Activated T-cell treated with anti-CD3 and anti-CD28 coated beads, Interleukin-2, amount 50 U/mL, for 72 hours (primary cell): ENCODE measurements at places on chromosomes 13 and 19.
A peak's percentile ranks its signal among the peaks of the same experiment; 100 is the strongest.

DNA sequence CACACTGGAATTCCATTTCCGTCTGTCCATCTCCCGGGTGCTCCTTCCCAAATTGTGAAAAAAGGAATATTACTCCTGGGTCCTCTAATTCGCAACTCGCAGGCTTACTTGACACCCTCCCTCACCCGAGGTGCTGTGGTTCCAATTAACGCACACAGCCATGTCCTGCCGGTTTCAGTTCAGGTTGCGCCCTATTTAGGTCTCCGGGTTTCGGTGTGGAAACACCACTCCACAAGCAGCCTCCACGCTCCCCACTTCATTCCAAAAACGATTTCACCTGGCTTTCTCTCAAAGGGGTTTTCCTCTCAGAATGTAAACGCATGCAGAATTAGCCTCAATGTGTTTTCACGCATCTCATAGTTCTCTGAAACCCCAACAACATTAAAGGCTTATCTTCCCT is 37.9 kb downstream of the NAXD start:
- DNase-seq = no peak
- no peaks in the 10 kb centered on the region for H3K27me3 ChIP-seq
- peaks cover 21% of the 10 kb centered on the region for H3K36me3 ChIP-seq
- no peak overlapping the region for H3K27ac ChIP-seq

GRCh38 chr19:31066385-31066784 is 282.9 kb downstream of the TSHZ3 start:
- peaks cover 5% of the 10 kb centered on the region for H3K27me3 ChIP-seq
- no peaks in the 10 kb centered on the region for H3K4me1 ChIP-seq
- H3K27ac ChIP-seq = no peak overlapping the region
- no peaks in the 10 kb centered on the region for H3K36me3 ChIP-seq

- H3K4me3 ChIP-seq = no peak overlapping the region
- no peak for DNase-seq
- H3K4me1 ChIP-seq = no peaks in the 10 kb centered on the region
- H3K36me3 ChIP-seq = no peaks in the 10 kb centered on the region
- no peaks in the 10 kb centered on the region for H3K27me3 ChIP-seq
- no peak overlapping the region for H3K27ac ChIP-seq
These were observed 606.0 kb downstream of the EFNB2 start for GRCh38 chr13:105929505-105929904.

DNA sequence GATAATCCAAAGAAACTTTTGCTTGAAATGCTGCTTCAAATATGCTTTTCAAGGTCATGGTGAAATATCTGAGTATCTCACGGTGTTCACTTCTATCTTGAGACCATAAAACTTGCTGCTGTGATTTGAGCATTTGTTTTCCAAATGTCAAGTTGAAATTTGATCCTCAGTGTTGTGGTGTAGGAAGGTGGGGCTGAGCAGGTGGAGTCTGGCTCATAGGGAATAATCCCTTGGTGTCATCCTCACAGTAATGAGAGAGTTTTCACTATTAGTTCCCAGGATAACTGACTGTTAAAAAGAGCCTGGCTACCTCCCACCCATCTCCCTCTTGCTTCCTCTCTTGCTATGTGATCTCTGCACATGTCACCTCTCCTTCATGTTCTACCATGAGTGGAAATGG is 858.0 kb upstream of the SLITRK5 start:
- H3K27ac ChIP-seq = no peak overlapping the region
- H3K27me3 ChIP-seq = no peaks in the 10 kb centered on the region
- H3K36me3 ChIP-seq = no peaks in the 10 kb centered on the region
- H3K4me3 ChIP-seq = no peak overlapping the region
- H3K4me1 ChIP-seq = no peaks in the 10 kb centered on the region
- no peak for DNase-seq

- H3K4me1 ChIP-seq = peaks cover 10% of the 10 kb centered on the region
- no peak overlapping the region for H3K27ac ChIP-seq
- H3K27me3 ChIP-seq = no peaks in the 10 kb centered on the region
These were observed 13.8 kb downstream of the DNASE2 start for GRCh38 chr19:12867120-12868099.

DNA sequence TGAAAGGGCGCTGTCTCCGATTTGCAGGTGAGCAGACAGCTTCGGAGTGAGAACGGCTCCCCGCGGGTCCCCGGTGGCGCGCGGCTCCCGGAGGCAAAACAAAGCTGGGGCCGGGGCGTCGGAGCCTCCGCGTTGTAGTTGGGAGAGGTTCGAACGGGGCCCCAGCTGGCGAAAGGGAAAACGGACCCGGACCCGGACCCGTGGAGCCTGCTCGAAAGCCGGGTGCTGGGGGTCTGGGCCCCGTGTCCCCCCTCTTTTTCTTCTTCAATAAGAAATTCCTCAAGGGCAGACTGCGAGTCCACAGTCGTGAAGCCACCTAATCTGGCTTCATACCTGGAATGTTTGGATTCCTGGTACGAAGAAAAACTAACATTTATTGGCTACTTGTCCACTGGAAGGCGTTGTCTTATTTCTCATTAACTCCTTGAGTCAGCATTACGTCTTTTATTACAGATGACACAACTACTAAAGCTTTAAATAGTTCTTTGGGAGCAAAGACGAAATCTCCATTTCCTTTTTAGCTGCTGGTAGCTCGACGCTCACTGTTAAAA is 632 bp upstream of the MTIF3 start:
- peak overlapping the region; percentile 99 for H3K27ac ChIP-seq
- H3K36me3 ChIP-seq = peaks cover 9% of the 10 kb centered on the region
- H3K4me1 ChIP-seq = peaks cover 61% of the 10 kb centered on the region
- H3K27me3 ChIP-seq = no peaks in the 10 kb centered on the region
- peak overlapping the region; percentile 96 for H3K4me3 ChIP-seq
- peak; percentile 25 for DNase-seq

DNA sequence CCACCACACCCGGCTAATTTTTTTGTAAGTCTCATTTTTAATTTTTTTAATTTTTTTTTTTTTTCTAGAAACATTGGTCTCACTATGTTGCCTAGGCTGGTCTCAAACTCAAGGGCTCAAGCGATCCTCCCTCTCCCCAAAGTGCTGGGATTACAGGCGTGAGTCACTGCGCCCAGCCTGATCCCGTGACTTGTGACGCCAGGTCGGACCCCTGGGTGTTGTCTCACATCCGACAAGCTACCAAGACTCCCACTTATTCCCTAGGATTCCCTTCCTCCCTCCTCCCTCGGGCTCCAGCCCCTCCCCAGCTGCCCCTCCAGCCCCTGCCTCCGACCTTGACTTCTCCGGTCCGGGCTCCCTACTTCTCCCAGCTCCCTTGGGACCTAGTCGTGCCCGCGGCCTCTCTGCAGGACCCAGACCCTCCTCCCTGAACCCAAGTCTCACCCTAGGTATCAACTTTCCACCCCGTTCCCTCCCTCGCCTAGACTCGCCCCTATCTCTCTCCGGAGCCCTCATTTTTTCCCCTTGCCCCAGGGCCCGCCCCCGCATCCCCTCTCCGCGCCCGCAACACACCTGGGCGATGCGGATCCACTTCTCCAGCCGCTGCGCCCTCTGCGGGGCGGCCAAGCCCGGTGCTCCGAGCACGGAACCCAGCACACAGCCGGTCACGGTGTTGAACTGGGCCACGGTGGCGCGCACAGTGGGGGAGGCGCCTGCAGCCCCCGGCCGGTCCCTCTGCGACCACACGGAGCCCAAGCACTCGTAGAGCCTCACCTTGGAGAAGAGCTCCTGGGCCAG is 13.1 kb downstream of the RGL3 start:
- H3K4me3 ChIP-seq = no peak overlapping the region
- H3K27me3 ChIP-seq = peaks cover 8% of the 10 kb centered on the region
- peak; percentile 41 for DNase-seq
- H3K27ac ChIP-seq = no peak overlapping the region
- H3K36me3 ChIP-seq = no peaks in the 10 kb centered on the region

- no peaks in the 10 kb centered on the region for H3K36me3 ChIP-seq
- H3K27me3 ChIP-seq = no peaks in the 10 kb centered on the region
- no peak overlapping the region for H3K27ac ChIP-seq
- DNase-seq = no peak
These were observed 90.2 kb downstream of the ATP11A start for GRCh38 chr13:112779856-112780604.

DNA sequence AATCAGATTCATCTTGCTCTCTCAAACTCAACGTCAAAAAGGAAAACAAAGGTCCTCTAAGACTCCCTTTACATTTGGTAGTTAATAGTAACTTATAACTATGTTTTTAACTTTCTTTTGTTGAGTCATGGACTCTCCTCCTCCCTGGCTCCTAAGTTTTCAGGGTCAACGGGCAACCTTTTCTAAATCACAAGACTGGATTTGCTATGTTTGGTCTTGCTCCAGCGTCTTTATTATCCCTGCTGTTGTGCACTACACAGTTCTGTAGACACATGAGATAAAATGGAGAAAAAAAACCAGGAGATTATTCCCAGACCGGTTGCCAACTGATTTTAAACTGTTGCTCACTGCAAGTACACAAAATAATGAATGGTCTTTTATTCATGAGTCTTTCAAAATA is 1.9 kb upstream of the ITM2B start:
- peaks cover 44% of the 10 kb centered on the region for H3K4me1 ChIP-seq
- no peak overlapping the region for H3K4me3 ChIP-seq
- H3K36me3 ChIP-seq = peaks cover 2% of the 10 kb centered on the region
- no peak overlapping the region for H3K27ac ChIP-seq
- DNase-seq = no peak

GRCh38 chr19:55146078-55146704 is 2.8 kb downstream of the TNNT1 start:
- H3K27me3 ChIP-seq = peaks cover 45% of the 10 kb centered on the region
- peak; percentile 42 for DNase-seq
- peak overlapping the region; percentile 52 for H3K4me3 ChIP-seq
- peaks cover 2% of the 10 kb centered on the region for H3K4me1 ChIP-seq
- no peaks in the 10 kb centered on the region for H3K36me3 ChIP-seq

- no peaks in the 10 kb centered on the region for H3K4me1 ChIP-seq
- H3K36me3 ChIP-seq = no peaks in the 10 kb centered on the region
- no peak overlapping the region for H3K27ac ChIP-seq
- no peaks in the 10 kb centered on the region for H3K27me3 ChIP-seq
These were observed 1633.5 kb downstream of the SLITRK1 start for GRCh38 chr13:82248762-82249161.

DNA sequence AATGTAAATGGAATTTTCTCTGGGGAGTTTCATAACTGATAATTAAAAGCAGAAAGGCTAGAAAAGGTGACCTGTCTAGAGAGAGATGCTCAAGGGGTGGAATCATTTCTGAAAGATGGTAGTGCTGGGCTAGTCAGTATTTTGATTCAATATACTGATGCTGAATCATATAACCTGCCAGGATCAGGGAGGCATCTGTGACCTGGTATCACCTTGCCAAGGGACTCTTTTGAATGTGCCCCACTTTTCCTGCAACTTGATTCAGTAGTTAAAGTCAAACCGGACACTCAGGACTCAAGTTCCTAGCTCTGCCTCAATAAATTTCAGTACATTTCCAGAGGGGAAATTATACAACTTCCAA is 15.8 kb downstream of the LCP1 start:
- H3K4me1 ChIP-seq = peaks cover 93% of the 10 kb centered on the region
- H3K27ac ChIP-seq = peak overlapping the region; percentile 99
- peak overlapping the region; percentile 91 for H3K4me3 ChIP-seq
- no peak for DNase-seq

DNA sequence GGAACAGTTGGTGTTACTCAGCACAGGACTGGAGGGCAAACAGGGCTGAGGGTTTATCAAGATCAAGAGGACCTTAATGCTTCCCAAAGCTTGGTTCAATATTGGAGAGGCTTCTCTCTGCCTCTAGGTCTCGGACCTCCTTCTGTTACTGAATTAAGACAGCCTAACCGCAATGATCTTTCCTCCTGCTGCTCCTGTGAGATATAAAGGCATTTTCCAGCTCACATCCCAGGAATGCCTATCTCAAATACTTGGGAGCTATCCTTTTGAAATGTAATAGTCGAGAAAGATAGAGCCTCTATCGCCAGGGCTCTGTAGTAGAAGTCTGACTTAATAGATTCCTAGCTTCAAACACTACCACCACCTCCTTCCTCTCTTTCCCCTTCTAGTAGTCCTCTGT is 1475.0 kb downstream of the SLITRK1 start:
- DNase-seq = no peak
- no peaks in the 10 kb centered on the region for H3K27me3 ChIP-seq
- peaks cover 6% of the 10 kb centered on the region for H3K36me3 ChIP-seq
- no peaks in the 10 kb centered on the region for H3K4me1 ChIP-seq
- no peak overlapping the region for H3K4me3 ChIP-seq

DNA sequence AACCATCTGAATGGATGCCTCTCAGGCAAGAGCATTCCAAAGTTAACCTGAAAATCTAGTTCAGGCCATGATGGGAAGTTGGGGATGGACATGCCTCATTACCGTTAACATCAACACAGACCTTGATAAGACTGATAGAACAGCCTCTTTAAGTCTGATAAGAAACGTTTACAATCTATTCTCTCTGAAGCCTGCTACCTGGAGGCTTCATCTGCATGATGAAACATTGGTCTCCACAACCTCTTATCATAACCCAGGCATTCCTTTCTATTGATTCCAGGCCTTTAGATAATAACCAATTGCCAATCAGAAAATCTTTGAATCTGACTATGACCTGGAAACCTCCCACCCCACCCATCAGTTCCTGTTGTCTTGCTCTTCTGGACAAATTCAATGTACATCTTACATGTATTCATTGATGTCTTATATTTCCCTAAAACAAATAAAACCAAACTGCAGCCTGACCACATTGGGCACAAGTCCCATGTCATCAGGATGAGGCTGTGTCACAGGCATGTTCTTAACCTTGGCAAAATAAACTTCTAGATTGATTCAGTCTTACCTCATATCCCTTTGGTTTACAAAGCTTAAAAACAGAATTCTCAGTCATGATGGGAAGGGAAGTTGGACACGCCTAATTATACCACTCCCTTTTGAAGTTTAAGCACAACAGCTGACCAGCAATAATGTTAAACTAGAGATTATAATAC is 843.8 kb upstream of the SPRY2 start:
- no peak overlapping the region for H3K4me3 ChIP-seq
- H3K27me3 ChIP-seq = no peaks in the 10 kb centered on the region
- no peaks in the 10 kb centered on the region for H3K36me3 ChIP-seq
- H3K27ac ChIP-seq = no peak overlapping the region
- DNase-seq = no peak

GRCh38 chr19:33329736-33330135 is 27.4 kb upstream of the CEBPA start:
- peaks cover 13% of the 10 kb centered on the region for H3K27me3 ChIP-seq
- no peak for DNase-seq
- no peaks in the 10 kb centered on the region for H3K36me3 ChIP-seq
- H3K27ac ChIP-seq = no peak overlapping the region
- H3K4me1 ChIP-seq = no peaks in the 10 kb centered on the region
- no peak overlapping the region for H3K4me3 ChIP-seq

GRCh38 chr13:23806874-23807526 is 82.2 kb downstream of the MIPEP start:
- no peaks in the 10 kb centered on the region for H3K27me3 ChIP-seq
- H3K4me1 ChIP-seq = no peaks in the 10 kb centered on the region
- no peak overlapping the region for H3K27ac ChIP-seq
- no peak for DNase-seq
- no peak overlapping the region for H3K4me3 ChIP-seq

- DNase-seq = no peak
- H3K4me1 ChIP-seq = peaks cover 3% of the 10 kb centered on the region
- H3K4me3 ChIP-seq = no peak overlapping the region
- H3K36me3 ChIP-seq = no peaks in the 10 kb centered on the region
- H3K27me3 ChIP-seq = no peaks in the 10 kb centered on the region
- H3K27ac ChIP-seq = no peak overlapping the region
These were observed 7.8 kb downstream of the ABCA7 start for GRCh38 chr19:1047696-1048147.

- no peak overlapping the region for H3K27ac ChIP-seq
- no peak for DNase-seq
- no peak overlapping the region for H3K4me3 ChIP-seq
- no peaks in the 10 kb centered on the region for H3K36me3 ChIP-seq
These were observed 19.3 kb upstream of the SDHAF1 start for GRCh38 chr19:35975608-35976214.

GRCh38 chr13:79593121-79593520 is 112.2 kb downstream of the NDFIP2 start:
- H3K4me3 ChIP-seq = no peak overlapping the region
- H3K36me3 ChIP-seq = no peaks in the 10 kb centered on the region
- no peaks in the 10 kb centered on the region for H3K27me3 ChIP-seq
- H3K4me1 ChIP-seq = no peaks in the 10 kb centered on the region
- no peak overlapping the region for H3K27ac ChIP-seq
